ENCODE measurements at places on chromosomes 2 and 18.

DNA sequence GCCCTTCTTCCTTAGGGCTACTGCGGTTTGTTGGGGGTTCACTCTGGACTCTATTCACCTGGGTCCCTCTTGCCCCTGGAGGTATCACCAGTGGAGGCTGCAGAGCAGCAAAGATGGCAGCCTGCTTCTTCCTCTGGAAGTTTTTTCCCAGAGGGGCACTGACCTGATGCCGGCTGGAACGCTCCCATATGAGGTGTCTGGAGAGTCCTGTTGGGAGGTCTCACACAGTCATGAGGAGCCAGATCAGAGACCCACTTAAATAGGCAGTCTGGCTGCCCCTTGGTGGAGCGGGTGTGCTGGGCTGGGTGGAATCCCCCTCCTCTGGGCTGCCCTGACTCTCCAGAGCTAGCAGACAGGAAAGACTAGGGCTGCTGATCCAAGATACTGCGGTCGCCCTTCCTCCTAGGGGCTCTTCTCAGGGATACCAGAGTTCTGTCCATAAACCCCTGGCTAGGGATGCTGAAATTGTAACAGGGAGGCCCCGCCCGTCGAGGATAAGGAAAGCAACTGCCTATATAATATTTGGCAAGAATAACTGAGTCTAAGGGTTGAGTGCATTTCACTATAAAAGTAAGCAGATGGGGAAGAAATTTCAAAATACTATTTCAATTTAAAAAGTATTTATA, 140.7 kb downstream of the NOL4 start:
- DNase-seq: no peak

- DNase-seq: no peak
These were observed 60.2 kb upstream of the MAP4K3 start for GRCh38 chr2:39497082-39497801.

DNA sequence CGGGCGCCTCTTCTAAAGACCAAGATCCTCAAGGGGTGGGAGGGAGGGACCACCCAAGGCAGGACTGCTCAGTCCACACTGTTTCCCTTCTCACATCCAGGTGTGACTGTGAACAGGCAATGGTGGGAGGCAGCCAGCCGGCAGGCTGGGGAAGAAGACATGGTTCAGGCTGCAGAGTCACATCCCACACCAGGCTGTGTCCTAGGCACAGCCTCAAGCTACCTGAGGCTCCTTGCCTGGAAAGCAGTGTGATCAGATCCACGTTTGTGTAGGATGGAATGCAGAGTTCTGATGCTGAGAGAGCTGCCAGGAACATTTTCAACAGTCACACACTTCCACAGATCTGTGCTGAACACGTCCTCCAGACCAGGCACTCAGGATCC, 16.4 kb downstream of the SLC66A2 start:
- DNase-seq: no peak

DNA sequence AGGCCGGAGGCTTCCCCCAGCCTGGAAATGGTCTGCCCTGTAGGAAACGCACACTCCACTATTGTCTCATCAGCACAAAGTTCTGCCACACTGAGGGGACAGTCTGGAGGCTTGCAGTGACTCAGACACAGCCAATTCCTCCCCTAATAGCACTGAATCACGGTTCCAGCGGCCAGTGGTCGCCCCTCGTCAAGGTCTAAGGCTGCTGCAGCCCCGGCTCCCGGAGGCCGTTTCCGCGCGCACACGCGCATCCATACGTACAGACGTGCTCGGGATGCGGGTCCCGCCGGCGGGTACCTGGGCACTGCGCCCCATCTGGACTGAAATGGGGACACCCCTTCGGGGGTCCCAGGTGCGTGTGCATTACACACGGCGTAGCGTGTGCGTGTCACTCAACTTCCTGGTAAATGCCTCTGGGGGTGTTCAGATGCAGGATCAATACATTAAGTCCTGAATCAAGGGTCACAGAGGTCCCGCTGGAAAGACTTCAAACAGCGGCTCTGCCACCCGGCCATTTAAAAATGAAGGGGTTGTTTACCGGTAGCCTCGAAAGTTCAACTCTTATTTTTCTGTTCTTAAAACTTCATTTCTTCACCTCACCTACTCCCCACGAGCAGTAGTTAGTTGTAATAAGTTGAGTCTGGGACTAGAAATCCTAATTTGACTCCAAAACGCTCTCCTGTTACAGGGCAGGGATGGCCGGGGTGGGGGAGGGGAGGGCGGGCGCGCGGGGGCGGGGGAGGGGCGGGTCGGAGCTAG, 572 bp upstream of the ZNF516 start:
- DNase-seq: no peak

DNA sequence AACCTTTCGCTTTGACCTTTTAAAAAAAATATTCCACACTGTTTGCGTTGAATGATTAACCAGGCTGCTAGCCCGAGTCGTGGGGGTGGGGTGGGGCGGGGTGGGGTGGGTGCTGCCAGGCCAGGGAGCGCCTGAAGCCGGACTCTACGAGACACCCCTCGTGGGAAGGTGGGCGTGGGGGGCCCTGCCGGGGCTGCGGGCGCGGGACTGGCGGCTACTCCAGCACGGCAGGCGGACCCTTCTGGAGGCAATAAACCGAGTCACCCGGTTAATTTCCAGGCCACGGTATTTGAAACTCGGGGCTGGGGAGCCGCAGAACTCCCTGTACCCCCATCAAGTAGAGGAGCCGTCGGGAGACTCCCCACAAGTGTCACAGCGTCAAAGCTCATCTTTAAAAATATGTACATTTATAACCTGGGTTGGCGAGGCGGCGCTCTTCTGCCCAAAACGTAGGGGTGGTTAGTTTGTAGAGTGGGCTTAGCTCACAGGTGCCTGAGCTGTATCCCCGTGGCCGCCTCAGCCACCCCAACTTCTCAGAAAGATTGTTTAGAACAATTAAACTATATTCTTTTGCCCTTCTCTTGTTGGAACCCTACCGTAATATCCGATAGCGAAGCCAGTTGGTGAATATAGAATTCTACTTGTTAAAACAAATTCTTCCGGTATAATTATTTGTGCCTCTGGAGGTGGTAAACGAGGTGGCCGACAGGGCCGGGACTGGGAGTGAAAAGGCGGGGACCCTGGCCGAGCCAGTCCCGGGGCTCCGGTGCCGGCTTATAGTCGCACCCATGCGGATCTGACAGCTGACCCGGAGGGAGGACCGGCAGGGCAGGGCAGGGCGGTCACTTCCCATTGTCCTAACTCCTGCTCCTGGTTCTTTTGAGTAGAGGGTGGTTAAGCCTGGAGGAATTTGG, 1.4 kb downstream of the B3GNT2 start:
- DNase-seq: peak; percentile 11

DNA sequence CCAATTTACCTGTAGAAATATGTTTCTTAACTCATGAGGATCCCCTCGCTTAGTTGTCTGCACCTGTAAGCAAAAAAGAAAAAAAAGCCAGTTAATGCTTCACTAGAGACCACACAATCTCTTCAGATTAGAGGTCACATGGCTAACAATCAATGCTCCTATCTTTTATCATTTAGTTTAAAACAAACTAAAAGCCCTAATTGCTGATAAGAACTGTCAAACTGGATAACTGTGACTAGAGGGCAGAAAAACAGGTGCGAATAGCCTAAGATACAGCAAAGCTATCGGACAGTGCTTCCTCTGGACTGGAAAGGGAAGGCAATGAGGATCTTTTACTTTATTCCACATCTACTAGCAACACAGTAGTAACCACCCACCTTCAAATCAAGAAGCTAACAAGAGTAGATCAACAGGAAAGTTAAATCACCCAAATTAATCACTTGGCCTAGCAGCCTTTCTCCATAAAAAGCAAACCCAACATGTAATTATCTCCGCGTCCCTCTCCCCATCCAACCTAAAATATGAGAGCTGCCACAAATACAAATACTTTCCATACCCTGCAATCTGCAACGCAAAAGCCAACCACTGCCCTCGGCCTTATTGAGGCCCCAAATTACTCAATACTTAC, 734 bp downstream of the SLC25A12 start:
- DNase-seq: no peak

DNA sequence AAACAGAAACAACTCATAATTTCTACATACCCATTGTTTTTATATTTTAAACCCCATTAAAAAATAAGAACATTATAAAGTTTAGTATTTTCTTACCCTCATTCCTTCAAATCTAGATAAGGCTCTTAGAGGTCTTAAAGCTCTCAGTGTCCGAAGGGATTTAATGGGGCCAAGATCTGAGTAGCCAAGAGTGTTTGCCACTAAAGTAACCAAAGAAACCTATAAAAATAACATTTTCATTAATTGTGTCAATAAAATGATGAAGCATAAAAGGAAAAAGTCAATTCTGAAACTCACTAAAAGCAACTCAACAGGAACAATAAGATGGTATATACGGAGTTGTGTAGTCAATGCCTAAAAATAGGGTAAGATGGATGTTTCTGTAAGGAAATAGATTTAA, 105.4 kb upstream of the SCN1A start:
- DNase-seq: no peak

- DNase-seq: no peak
These were observed 13.5 kb downstream of the PASK start for GRCh38 chr2:241135737-241136136.

GRCh38 chr2:174694196-174694878, 69.9 kb downstream of the CHRNA1 start:
- no peak for DNase-seq

DNA sequence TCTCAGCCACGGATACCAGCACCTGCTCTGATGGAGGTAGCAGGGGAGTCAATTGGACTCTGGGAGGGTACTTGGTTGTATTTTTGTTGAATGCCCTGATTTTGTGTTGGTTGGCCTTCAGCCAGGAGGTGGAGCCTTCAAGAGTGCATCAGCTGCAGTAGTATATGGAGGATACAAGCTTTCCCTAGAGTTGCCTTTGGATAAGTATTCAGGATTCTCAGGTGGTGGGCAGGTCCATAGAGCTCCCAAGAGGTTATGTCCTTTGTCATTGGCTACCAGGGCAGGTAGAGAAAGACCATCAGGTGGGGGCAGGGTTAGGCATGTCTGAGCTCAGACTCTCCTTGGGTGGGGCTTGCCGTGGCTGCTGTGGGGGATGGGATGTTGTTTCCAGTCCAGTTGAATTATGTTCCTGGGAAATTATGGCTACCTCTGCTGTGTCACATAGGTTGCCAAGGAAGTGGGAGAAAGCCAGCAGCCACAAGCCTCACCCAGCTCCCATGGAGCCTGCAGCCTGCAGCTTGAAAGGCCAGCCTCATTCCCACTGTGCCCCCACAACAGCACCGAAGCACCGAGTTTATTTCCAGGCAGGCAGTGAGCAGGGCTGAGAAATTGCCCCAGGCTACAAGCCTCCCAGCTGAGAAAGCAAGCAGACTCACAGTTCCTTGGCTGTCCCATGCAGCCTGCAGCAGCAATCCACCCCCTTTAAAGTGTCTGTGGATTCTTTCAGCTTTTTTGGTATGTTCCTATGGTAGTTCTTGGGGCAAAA, 38.6 kb upstream of the CHST9 start:
- no peak for DNase-seq

DNA sequence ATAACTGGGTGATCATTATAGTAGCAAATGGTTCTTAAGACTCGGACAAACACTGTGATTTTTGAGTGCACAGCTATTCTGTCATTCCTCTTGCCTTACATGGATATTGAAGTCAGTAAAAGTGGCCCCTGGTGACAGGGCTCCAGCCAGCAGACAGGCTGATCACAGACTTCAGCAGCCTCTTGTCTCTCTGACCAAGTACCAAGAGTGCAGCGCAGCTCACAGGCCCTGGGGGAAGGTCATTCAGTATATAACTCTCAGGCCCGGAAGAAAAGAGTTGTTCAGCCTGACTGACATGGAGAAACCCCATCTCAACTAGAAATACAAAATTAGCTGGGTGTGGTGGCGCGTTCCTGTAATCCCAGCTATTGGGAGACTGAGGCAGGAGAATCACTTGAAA, 202.6 kb downstream of the HRH4 start:
- no peak for DNase-seq

- DNase-seq: no peak
These were observed 43.3 kb downstream of the SNED1 start for GRCh38 chr2:241041589-241042158.

DNA sequence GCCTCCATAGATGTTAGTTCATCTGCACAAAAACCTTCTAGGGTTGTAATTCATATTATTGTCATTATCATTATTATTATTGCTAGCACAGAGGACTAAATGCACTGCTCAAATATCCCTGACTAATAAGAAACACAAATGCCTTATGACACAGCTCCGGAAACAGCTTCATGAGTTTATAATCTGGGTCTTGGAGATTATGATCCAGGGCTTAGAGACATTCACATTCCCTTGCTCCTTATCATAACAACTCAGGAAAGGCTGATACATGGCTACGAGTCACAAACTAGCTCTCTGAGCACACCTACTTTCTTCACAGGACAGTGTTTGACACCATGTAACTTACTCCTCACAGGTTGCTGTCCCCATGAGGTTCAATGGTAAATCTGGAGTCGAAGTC, 102.2 kb upstream of the TTC39C start:
- no peak for DNase-seq

- DNase-seq: no peak
These were observed 130.6 kb upstream of the OTX1 start for GRCh38 chr2:62920070-62920469.

- no peak for DNase-seq
These were observed 32.8 kb downstream of the RMND5A start for GRCh38 chr2:86752934-86753333.

DNA sequence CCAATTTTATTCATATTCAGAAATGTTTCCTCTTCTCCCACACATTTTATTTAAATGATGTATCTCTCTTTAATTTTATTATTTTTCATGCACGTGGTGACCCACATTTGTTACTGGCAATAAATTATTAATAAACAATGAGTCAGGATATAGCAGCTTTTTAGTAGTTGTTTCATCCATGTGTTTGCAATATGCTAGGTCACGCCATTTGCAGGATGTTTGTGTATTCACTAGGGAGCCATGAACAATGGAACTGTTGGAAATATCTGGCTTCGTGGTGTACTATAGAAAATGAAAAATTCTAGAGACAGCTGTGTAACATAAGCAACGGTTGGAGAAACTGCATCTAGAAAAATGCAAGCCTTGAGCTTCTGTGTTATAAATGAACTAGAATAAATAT, 176.0 kb upstream of the COL3A1 start:
- DNase-seq: no peak

- no peak for DNase-seq
These were observed 36.1 kb downstream of the DHRS9 start for GRCh38 chr2:169105476-169105875.

DNA sequence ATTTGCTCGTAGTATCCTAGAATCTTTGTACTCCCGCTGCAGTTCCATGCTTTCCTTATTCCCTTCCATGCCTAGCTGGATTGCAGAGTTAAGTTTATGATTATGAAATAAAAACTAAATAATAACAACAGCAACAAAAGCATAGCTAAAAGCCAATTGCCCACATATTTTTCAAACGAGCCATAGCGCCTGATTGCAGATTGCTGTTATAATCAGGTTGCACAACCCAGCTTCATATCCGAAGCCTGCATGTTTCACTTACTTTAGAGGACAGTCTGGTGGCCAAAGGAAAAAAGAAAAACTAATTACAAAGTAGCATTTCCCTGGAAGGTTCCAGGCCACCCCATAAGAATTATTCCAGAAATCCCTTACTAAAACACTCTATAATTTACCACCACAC, 31.9 kb upstream of the PNO1 start:
- no peak for DNase-seq

Measured in activated T-helper 1 cell treated with anti-CD3 and anti-CD28 coated beads, Interleukin-2, amount 50 U/mL, for 16 hours (primary cell).